ENCODE measurements at places on chromosomes 4 and X. TPM values are rescaled to one million over a fixed set of nuclear protein-coding genes. Genes with fewer than 3 reads are reported as not detected.

Gene TMPRSS11A
- 0.30 TPM for total RNA-seq

Gene NSDHL
- total RNA-seq: 12.3 TPM

Gene GAB1
- 2.7 TPM for total RNA-seq

Gene EPGN
- total RNA-seq: not detected

Gene SCML2
- total RNA-seq: 5.2 TPM

Gene CYSLTR1
- total RNA-seq: not detected

Gene RPGR
- total RNA-seq: 22.3 TPM

Gene KLHL13
- total RNA-seq: 0.96 TPM

Gene AKAP14
- not detected for total RNA-seq

Gene TSPAN6
- total RNA-seq: 9.9 TPM

Gene FRMPD4
- 0.79 TPM for total RNA-seq

Gene ADH7
- total RNA-seq: not detected

Gene WAS
- total RNA-seq: 1.6 TPM

Gene ASMT
- total RNA-seq: not detected

Gene GSX2
- total RNA-seq: not detected

Gene SLIT2
- 2.9 TPM for total RNA-seq

Gene GLRA3
- total RNA-seq: not detected

Gene ARHGAP36
- not detected for total RNA-seq

Gene RRH
- total RNA-seq: not detected

Gene FNIP2
- 5.7 TPM for total RNA-seq

Gene XKRX
- not detected for total RNA-seq

Gene KLHL5
- 42.7 TPM for total RNA-seq

Gene PASD1
- 0.05 TPM for total RNA-seq

Gene GPC3
- total RNA-seq: not detected

Gene FAM9B
- total RNA-seq: 0.32 TPM

Gene CT83
- 11.4 TPM for total RNA-seq

Gene LAP3
- 88.0 TPM for total RNA-seq

Gene LGI2
- not detected for total RNA-seq

Gene ZCCHC18
- 3.0 TPM for total RNA-seq

Gene GUCY1A1
- not detected for total RNA-seq

Gene VEGFC
- 15.4 TPM for total RNA-seq

Gene PNMA6F
- not detected for total RNA-seq

Gene SSX4
- total RNA-seq: 0.53 TPM

Gene FAM149A
- 2.6 TPM for total RNA-seq

Gene NONO
- total RNA-seq: 657 TPM

Gene RHOXF2
- total RNA-seq: not detected

Gene PRPS1
- 38.9 TPM for total RNA-seq

Gene ETDA
- total RNA-seq: not detected

Gene PLXNB3
- total RNA-seq: 33.5 TPM

Gene AGTR2
- total RNA-seq: not detected

Gene PHKA1
- total RNA-seq: 11.1 TPM
